ENCODE measurements at places on chromosomes 16 and 17.

- no peak for DNase-seq
Observed at GRCh38 chr16:51907680-51908079, 639.3 kb downstream of the TOX3 start.

DNA sequence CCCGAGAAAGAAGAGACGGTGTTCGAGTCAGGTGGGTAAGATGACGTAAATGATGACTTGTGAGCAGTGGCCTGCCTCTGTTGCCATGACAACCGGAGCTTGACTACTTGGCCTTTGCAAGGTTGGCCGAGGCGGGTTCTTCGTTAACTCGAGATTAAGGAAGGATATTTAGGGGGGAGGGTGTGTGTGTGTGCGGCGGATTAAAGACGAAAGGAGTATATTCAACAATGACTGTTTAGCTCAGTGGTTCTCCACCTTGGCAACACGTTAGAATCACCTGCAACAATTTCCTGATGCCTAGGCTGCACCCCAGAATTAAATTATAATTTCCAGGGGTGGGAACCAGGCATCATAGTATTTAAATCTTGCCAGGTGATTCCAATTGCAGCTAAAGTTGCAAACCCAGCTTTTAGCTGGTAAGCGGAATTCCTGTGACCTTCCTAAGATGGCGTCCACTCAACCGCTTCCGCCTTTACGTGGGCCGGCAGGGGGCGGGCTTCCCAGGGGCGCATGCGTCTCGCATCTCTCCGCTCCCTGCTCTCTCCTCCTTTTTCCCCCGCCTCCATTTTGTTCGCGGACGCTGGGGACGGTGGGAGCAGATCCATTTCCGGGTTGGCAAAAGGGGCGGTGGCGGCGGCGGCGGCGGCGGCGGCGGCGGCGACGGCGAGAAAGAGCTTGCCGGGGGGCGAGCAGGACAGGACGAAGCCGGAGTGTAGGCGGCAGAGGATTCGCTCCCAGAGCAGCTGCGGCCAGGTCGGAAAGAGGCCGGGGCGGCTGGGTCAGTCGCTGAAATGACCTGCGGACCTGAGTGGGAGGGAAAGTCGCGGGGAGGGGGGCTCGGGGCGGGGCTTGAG is at the start of gene WIPF2:
WIPF2 (plus strand) TSS at position 565 of the 854 bp plus-strand sequence. CDS start 37,156 bp downstream, outside the sequence.
- DNase-seq = peak; percentile 97

DNA sequence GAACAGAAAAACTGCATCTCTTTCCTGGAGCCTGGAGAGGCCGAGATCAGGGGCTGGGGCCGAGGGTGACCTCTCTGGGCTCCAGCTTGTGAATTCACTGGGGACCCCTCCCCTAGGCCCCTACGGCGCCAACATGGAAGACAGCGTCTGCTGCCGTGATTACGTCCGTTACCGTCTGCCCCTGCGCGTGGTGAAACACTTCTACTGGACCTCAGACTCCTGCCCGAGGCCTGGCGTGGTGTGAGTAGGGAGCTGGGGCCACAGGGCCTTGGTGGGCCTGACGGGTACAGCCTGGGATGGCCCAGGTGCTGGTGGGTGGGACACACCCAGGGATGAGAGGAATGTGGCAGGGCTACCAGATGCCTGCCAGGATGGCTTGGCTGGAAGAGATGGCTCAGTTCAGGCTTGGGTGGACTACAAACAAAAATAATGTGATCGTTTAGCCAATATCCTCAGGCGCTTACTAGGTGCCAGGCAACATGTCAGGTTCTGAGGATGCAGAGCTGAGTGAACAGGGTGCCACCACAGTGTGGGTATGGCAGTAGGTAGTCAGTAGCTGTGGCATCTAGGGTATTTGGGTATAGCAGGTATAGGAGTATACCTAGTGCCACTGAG is 1.8 kb downstream of the CCL22 start:
- no peak for DNase-seq

DNA sequence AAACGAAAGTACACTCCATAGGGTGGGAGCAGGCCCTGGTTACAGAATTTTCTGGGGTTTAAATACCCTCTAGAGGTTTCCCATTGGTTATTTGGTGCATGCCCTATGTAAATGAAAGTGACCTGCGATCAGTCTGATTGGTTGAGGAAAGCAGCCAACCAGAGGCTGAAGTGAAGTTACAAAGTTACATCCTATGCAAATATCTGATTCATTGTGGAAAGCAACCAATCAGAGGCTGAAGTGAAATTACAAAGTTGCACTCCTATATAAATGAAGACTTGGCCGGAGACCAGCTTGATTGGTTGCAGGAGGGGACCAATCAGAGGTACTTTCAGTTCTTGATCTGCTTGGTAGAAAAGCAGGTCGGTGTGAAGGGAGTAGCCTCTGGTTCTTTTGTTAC is 24.4 kb downstream of the NAA60 start:
- peak; percentile 46 for DNase-seq

DNA sequence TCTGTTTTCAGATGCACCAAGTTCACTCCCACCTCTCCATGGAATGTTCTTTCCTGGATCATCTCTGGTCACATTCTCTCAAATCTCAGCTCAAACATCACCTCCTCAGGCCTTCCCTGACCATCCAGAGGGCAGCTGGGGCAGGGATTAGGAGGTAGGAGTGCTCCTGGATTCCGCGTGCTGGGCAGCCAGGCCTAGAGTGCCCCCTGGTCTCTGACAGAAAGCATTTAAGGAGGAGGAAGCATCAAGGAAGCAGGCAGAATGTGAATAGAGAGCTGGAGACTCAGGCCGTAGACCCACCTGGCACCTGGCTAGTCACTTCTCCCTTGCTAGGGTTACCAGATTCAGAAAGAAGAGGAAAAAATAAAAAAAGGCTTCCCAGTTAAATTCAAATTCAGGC is 2.5 kb upstream of the CYB561 start:
- no peak for DNase-seq

GRCh38 chr17:77366558-77367245 is 225.9 kb downstream of the SEC14L1 start:
- DNase-seq = peak; percentile 66

GRCh38 chr17:75847614-75848522 is 3.7 kb upstream of the UNC13D start:
- DNase-seq = no peak

DNA sequence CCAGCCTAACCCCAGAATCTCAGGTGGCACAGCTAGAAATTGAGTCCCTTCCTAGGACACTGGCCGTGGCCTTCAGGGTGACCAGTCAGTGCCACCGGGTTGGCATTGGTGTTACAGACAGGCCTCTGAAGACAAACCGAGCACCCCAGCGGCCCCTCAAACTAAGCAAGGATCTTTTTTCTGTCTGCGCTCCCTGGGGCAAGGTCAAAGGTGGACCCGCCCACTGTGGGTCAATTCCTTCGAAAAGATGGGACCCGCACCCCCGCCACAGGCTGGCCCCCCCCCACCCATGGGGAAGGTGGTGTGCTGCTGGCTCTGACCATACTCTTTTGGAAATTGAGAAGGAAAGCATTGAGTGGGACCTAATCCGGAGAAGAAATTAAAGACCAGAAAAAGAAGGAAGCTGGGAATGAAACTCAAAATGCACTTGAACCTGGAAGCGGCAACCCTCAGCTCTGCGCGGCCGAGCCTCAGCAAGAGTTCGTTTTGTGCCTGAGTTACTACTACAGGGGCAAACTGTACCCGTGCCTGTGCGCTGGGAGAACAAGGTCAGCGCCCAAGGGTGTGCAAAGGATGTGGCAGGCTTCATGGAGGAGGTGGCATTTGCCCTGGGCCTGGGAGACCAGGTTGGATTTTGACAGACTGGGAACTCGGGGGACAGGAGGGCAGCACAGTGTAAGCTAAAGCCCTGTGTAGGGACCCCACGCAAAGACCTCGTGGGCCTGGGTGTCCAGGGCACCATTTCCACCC is 20.4 kb downstream of the TMC6 start:
- no peak for DNase-seq

GRCh38 chr17:64306850-64307463 is 43.9 kb upstream of the TEX2 start:
- DNase-seq = peak; percentile 58

- no peak for DNase-seq
Observed at GRCh38 chr16:4746215-4746614, 11.9 kb downstream of the DNAAF8 start.

DNA sequence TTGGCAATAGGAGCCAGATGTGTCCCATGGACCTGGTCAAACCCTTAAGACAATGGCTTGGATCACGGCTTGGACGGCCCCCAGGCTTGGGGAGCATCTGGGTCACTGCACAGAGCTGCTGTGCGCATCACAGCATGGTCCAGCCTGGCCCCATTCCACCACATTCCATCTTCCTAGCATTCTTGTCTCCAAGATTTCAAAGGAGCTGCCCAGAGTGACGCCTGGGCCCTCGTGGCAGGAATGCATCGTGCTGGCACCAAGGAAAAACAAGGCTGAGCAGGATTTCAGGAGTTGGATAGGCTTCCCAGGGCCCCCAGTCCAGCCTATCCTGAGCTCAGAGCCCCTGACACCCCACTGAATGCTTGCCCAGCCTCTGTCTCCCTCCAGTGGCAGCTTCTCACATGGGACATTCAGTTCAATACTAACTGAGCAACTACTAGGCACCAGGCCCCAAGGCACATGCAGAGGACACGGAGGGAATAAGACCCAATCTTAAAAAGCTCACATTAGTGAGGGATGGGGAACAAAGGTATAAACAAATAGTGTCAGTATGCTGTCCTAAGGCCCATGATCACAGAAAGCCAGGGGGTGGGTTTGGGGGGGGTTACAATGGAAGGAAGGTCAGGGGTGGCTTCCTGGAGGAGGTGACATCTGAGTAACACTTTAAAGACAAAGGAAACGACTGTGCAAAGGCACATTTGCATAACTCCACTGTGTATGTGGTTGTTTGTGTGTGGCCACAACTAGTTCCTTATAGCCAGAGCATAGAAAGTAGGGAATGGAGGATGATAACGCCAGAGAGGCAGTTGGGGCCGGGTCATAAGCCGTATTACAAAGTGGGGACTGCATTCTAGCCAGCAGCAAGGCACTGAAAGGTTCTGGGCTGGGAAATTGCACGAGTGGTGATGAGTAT is 34.1 kb downstream of the TK2 start:
- DNase-seq = peak; percentile 42

GRCh38 chr17:76199469-76199868 is 40.8 kb downstream of the RNF157 start:
- no peak for DNase-seq

- DNase-seq = no peak
Observed at GRCh38 chr16:12737563-12737962, 66.1 kb downstream of the CPPED1 start.

Measured in fibroblast of skin of right biceps (primary cell).